ENCODE measurements at places on chromosomes 5 and 9.

GRCh38 chr5:64384765-64385164, 121.0 kb upstream of the RGS7BP start:
- no peak for DNase-seq

GRCh38 chr5:94691949-94692348, 73.5 kb downstream of the SLF1 start:
- DNase-seq, result no peak

- DNase-seq, result no peak
These were observed 59.6 kb upstream of the CPLANE1 start for GRCh38 chr5:37308793-37309192.

DNA sequence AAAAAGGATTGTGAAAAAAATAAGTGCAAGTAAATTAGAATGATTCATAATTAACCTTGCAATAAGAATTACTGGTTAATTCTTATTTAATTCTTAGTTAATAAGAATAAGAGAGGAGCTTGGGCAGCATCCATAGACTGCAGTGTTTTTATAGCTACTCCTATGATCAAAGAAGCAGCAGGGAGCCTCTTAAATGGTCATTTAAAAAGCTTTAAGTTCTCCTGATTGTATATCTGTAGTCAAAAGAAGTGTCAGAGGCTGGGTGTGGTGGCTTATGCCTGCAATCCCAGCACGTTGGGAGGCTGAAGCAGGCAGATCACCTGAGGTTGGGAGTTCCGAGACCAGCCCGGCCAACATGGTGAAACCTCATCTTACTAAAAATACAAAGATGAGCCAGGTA, 14.4 kb downstream of the ACER2 start:
- no peak for DNase-seq

DNA sequence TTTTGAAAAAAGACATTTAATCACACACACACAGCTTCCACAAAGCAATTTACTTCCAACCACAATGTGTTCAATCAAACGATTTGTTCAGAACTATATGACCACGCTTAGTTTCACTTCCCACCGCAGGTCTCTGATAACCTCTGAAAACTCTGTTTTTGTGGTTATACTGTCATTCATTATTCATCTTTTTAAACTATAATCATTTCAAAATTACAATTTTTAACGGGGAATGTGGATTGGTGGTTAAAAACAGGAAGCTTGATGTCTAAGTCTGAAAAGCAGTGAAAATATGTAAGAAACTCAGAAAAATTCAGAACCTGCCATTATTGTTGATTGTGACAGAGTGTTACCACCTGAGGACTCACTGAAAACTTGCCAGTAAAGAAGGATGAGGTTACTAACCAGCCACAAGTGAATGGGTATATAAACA, 12.7 kb upstream of the TMEM174 start:
- DNase-seq, result no peak

- DNase-seq, result no peak
These were observed 90.4 kb upstream of the PUM3 start for GRCh38 chr9:2934241-2934650.

DNA sequence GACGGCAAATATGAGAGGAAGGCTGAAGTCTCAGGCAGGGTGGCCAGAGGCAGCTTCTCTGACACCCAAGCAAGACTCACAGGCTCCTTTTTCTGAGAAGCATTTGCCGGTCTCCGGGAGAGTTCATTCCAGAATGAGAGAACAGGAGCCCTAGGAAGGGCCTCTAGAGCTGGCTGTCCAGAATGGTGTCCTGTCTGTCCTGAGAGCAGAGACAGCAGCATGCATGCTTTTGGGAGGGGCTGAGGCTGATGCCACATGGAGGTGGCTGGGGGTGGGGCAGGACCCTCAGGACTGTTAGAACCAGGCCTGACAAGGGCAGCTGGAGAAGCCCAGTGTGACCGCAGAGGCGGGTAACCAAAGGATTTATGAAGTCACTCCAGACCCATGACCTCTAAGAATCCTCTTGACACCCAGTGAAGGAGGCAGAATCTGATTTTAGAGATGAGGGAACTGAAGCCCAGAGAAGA, 60.0 kb downstream of the SHB start:
- DNase-seq, result no peak

DNA sequence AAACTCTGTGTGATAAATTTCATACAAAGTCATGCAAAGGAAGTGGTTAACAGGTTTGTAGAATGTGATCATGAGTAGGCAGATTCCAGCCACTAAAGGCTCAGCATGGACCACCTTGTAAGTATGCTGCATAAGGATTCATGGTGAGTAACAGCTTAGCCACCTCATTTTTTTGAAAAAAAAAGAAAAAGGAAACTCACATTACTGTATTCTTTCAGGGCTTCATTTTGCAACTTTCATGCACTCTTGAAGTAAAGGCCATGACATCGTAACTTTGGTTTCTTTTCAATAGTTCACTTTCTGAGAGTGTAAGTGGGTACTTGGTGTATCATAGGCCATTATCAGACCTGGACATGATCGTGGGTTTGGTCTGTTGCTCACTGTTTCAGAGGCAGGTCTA, 175.1 kb downstream of the PCSK1 start:
- no peak for DNase-seq

DNA sequence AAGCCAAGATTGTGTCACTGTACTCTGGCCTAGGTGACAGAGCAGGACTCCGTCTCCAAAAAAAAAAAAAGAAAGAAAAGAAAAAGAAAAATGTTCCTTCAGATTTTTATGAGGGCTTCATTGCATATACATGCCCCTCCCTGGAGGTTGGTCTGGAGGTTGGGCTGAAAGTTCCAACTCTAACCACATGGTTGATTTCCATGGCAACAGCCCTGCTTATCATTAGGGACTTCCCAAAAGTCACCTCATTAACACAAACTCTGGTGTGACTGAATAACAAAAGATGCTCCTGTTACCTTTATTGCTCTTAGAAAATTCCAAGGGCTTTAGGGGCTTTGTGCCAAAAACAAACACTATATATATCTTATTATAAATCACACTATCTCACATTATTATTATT, 113.8 kb downstream of the TMC1 start:
- DNase-seq, result no peak

GRCh38 chr9:98576354-98576753, 132.4 kb downstream of the GABBR2 start:
- no peak for DNase-seq

DNA sequence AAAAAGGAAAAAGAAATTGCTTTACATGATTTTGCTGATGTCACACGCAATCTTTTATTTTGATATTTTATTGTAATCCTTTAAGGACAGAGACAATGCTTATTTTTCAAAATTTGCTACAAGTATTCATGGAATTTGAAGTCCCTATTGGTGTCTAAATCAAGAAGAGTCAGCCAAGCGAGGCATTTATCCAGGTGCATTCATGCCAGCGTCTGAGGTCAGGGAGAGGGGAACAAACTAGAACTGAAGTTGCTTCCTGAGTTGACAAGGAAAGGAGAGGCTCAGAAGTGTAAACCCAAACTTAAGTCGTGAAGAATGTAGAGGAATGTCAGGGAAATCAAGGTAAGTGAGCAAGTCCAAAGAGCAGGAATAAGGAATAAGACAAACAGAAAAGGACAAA, 83.0 kb upstream of the GNAQ start:
- DNase-seq, result no peak

GRCh38 chr9:36470643-36471290, 70.7 kb upstream of the RNF38 start:
- DNase-seq, result peak; percentile 29

- DNase-seq, result no peak
These were observed 21.6 kb downstream of the RNF145 start for GRCh38 chr5:159187719-159188118.

DNA sequence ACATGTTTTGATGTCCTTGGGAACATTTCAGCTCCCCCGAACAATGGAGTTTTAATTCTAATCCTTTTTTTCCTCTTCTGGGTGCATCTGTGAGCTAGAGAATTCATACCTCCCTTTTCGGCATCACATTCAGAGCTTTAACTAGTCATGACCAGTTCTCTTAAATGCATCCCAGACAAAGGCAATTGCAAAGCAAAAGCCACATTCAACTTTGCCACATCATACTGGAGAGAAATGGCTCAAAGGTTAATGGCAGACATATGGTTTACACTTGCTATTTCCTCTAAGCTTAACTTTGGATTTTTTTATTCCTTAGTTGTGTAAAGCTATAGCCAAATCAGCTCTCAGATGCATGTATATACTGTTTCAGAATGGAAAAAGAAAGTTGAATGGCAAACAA, 153.3 kb downstream of the ESM1 start:
- DNase-seq, result no peak

GRCh38 chr5:126858441-126858840, 81.5 kb downstream of the LMNB1 start:
- DNase-seq, result no peak

DNA sequence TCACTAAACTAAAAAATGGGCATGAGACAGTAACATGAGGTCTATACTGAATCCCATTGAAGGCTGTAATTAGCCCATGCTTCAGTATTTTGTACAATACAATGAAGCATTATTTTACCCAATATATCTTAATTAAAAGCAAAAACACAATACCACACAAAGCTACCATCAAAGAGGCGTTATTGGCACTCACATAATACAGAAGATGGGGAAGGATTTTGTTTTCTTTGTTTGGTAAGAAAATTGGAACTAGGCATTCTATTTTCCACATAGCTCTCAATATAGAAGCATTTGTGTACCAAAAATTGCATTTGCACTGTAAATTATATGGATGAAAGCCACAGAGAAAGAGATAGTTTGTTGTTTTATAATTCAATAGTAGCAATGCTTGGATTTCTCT, 761.0 kb downstream of the EFNA5 start:
- no peak for DNase-seq

GRCh38 chr5:71862087-71862486, 143.0 kb downstream of the CARTPT start:
- DNase-seq, result no peak

DNA sequence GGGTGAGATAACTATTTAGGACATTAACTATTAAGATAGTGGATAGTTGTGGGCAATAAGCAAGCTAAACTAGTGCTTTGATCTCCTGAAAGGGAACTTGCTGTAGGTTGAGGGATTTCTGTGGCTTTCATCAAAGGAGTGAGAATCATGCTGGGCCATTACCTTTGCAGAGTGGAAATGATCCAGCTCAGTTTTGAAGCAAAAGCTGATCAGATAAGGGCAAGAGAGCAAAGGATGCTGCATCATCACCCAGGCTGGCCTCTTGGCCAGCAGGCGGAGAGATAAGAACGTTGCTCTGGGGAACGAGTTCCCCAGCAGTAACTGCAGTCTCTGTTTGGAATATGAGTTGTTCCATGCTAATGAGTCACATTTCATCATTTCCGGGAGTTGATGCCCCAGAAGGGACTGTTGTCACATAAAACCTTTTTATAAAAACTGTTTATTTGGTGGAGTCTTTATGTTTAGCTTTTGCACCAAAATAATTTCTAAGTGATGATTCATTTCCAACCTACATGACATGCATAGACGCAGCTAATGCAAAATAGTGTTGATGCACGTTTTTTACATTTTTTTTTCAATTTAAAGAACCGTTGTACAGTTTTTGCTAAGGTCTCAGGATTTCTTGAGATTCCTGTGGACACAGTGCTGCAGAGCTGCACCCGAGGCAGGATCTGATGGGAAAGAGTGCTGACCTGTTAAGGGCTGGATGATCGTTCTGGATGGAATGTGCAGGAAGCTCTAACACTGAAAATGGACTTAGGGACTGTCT, 99.3 kb downstream of the ACTBL2 start:
- DNase-seq, result no peak

DNA sequence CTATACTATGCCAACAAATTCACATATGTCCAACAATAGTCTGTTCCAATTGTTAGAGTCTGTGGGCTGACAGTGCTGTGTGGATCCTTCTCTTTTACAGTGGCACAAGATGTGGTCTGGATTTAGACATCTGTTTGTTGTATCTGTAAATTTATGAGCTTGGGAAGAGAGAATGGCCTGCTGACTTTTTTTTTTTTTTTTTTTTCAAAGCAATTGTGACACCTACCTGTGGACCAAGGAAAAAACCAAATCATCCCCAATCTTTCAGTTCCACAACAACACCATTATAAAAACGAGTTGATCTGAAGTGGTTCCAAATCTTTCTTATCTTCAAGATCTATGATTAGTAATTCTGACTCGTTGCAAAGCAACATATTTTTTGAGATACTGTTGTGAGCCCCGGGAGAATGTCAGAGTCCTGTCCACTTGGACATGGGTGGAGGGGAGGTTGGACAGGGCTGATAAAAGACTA, 4.9 kb downstream of the IRX2 start:
- no peak for DNase-seq

- no peak for DNase-seq
These were observed 37.5 kb downstream of the FABP6 start for GRCh38 chr5:160266752-160267345.

GRCh38 chr5:133995341-133995740, 9.4 kb downstream of the VDAC1 start:
- DNase-seq, result no peak

GRCh38 chr5:15008921-15009320, 137.3 kb upstream of the ANKH start:
- no peak for DNase-seq

DNA sequence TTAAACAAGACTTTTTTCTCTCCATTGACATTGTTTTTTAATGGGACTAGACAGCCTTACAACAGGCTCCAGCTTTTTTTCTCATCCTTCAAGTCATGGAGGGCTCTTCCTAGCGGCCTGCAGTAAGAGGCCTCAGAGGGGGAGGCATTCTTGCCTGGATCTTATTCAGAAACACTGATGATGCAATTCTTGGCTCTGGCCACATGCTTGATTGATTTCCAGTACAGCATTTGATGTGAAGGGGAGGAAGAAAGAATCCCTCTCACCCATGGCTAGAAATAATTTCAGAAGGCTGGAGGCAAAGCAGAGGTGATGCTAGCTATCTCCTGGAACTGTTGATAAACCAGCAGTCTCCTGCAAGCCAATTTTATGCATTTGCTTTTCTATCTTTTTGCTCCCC, 324.8 kb downstream of the PRELID2 start:
- no peak for DNase-seq

GRCh38 chr9:123663529-123663928, 266.4 kb downstream of the DENND1A start:
- DNase-seq, result no peak

DNA sequence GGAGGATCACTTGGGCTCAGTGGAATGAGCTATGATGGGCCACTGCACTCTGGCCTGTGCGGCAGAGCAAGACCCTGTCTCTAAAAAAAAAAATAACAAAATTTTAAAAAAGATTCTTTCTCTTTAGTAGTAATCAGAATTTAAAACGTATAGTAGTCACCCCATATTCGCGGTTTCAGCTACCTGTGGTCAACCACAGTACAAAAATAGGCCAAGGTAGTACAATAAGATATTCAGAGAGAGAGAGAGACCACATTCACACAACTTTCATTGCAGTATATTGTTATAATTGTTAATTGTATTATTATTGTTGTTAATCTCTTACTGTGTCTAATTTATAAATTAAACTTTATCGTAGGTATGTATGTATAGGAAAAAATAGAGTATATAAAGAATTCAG, 18.7 kb downstream of the INIP start:
- DNase-seq, result no peak

DNA sequence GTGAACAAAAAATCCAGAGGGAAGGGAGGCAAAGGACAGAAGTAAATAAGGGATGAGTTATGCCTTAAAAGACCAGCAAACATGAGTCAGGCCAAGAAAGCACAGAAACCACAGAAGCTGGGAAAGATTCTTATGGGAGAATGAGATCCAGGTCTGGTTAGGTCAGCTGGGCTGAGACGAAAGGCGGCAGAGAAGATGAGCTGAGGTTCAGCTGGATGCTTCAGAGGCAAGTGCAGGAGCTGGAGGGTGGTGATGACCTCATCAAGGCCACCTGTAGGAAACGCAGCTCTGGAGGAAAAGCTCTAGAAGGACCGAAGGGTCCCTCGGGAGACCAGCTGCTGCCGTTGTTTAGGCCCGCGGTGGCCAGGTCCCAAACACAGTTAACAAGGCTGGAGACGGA, 152.0 kb downstream of the MYO10 start:
- no peak for DNase-seq

Measured in CD4-positive, alpha-beta T cell (primary cell).